ENCODE measurements at places on chromosomes 4 and X. TPM values are rescaled to one million over a fixed set of nuclear protein-coding genes. Genes with fewer than 3 reads are reported as not detected.

MAB21L2 gene
- total RNA-seq, result not detected

VSIG4 gene
- not detected for total RNA-seq

VCX3B gene
- not detected for total RNA-seq

DNA sequence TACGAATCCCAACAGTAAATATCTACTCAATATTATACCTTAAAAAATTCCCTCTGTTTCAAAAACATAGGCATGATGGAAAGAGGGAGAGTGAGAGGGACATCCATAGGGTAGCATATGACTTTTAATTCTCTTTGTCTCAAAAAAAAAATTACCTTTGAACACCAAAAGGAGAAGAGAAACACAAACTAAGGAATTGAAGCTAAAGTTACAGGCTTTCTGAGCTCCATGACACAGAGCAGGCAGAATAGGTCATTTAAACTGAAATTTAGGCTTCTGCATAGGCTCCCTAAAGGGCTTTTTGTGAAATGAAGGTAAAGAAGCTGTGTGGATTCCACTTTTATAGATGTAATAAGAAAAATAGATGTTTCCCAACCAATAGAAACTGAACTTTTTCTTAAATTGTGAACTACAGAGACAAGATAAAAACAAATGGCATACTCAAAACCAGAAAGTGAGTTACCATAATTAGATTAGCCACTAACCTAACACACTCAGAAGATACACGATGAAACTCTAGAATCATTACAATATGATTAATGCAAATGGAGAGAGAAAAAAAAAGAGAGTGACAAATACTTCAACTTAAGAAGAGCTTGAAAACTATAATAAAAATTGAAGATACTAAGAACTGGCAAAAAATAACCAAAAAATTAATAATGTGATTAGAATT lies 584.6 kb downstream of the GABRG1 start:
- no peaks in the 10 kb centered on the region for H3K27me3 ChIP-seq
- H3K36me3 ChIP-seq, result no peaks in the 10 kb centered on the region
- no peak overlapping the region for H3K4me3 ChIP-seq

GAB1 gene
- total RNA-seq, result 21.3 TPM

DNA sequence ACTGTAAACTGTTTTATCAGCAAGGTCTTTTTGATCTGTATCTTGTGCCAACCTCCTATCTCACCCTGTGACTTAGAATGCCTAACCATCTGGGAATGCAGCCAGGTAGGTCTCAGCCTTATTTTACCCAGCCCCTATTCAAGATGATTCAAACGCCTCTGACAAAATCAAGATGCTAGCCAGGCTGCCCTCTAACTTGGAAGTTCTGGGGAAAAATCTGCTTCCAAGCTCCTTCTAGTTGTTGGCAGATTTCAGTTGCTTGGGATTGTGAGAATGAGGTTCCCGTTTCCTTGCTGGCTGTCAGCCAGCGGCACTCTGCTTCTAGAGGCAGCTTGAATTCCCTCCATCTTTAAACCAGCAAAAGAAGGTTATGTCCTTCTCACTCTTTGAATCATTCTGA lies 34.7 kb downstream of the LUZP4 start:
- no peaks in the 10 kb centered on the region for H3K36me3 ChIP-seq
- no peak overlapping the region for H3K27ac ChIP-seq
- no peaks in the 10 kb centered on the region for H3K27me3 ChIP-seq
- H3K4me3 ChIP-seq, result no peak overlapping the region

SLITRK4 gene
- 8.2 TPM for total RNA-seq

IL13RA1 gene
- 8.6 TPM for total RNA-seq

VEGFD gene
- total RNA-seq, result 0.19 TPM

DNA sequence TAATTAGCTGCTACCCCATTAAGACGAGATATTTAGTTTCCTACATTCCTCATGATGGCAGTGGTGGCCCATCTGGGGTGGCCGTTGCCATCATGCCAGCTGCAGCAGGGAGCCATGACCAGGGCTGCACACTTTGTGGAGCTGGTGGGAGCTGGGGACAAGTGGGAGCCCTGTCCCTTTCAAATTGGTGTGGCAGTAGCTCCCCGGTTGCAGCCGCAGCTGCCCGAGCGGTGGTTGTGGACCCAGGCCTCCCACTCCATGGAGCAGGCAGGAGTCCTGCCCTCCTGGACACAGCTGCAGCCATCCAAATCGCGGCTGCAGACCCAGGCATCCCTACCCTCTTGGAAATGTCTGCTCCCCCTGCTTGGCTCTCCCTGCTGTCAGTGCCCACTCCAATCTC lies 9.3 kb upstream of the SYTL5 start:
- no peak for DNase-seq
- H3K27me3 ChIP-seq, result no peaks in the 10 kb centered on the region
- H3K4me1 ChIP-seq, result no peaks in the 10 kb centered on the region
- H3K27ac ChIP-seq, result no peak overlapping the region

- no peak overlapping the region for H3K27ac ChIP-seq
- H3K36me3 ChIP-seq, result no peaks in the 10 kb centered on the region
- H3K27me3 ChIP-seq, result no peaks in the 10 kb centered on the region
- no peak for DNase-seq
Observed at GRCh38 chr4:178823673-178824295, 1381.5 kb upstream of the AGA start.

- H3K36me3 ChIP-seq, result no peaks in the 10 kb centered on the region
- H3K27ac ChIP-seq, result no peak overlapping the region
- H3K4me3 ChIP-seq, result no peak overlapping the region
Observed at GRCh38 chr4:21507439-21507838, 441.1 kb downstream of the KCNIP4 start.

GRCh38 chrX:134735015-134735414 lies 76.7 kb upstream of the PLAC1 start:
- no peaks in the 10 kb centered on the region for H3K36me3 ChIP-seq
- no peak for DNase-seq
- H3K4me3 ChIP-seq, result no peak overlapping the region
- no peak overlapping the region for H3K27ac ChIP-seq

MMRN1 gene
- not detected for total RNA-seq

Measured in H1 (cell line).